ENCODE measurements at places on chromosomes 16 and 17.

GRCh38 chr16:50316102-50316847, 49.9 kb downstream of the ADCY7 start:
- no peak for DNase-seq

- DNase-seq = no peak
Measured at GRCh38 chr16:59699786-59700185, 965.7 kb upstream of the GOT2 start.

DNA sequence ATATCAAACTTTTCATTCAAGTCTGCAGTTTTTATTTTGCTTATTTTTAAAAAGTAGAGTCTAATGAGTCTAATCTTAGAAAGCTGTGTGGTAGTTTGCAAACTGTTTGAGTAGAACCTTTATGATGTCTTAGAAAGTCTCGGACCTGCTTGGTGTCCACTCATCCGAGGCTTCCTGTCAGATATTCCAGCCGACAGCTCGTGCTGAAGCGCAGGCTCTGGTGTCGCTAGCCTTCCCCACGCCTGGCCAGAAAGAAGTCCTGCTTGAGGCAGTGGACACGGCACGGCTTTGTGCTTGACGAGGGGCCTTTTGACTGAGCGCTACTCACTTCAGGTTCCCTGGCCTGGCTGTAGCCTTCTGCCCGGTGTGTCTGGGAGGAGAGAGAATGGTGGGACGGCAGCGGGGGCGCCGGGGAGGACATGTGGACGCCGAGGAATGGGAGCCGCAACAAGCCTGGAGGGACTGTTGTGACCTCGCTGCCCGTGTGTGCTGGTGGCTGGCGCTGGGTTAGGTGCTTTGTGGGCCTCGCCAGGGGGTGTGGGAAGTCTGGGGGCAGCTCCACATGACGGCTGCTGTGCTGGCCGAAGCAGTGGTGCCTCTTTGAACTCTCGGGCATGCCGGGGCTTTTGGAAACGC, 33.5 kb downstream of the BANP start:
- no peak for DNase-seq

DNA sequence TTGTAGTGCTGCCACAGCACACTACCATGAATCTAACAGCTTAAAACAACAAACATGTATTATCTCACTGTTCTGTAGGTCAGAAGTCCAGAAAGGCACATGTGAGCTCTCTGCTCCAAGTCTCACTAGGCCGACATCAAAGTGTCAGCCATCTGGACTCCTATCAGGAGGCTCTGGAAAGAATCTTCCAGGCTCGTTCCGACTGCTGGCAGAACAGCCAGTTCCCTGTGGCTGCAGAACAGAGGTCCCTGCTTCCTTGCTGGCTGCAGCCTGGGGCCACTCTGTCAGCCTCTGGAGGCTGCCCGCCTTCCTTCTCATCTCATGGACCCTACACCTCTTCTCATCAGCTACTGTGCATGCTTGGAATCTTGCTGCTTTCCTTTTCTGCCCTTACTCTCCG, 168.9 kb downstream of the CBLN1 start:
- no peak for DNase-seq

DNA sequence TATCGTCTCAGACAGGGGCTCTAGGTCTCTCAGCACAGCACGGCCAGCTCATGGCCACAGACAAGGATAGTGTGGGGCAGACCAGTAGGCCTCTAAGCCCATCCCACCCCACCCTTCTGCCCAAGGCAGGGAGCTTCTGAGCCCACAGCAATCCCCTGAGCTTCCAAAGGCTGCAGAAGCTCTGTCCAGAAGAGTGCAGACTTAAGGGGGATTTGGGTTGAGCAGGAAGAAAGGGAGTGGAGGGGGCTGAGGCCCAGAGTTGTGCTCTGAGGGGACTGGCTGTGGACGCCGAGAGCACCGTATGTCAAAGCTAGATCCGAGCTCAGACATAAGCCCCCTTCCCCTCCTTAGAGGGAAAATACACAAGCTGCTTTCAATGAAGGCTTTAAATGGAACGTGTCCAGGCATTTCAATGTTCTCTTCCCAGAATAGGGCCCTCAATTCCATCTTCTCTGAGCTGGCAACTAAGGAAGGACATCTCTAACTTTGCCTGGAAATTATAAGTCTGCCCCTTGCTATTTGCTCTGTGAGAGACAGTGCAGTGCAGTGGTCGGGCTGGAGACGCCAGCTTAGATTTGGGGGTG, 116.4 kb upstream of the RPL38 start:
- DNase-seq = no peak
